ENCODE measurements at places on chromosomes 11 and 22. TPM values are rescaled to one million over a fixed set of nuclear protein-coding genes. Genes with fewer than 3 reads are reported as not detected.

DNA sequence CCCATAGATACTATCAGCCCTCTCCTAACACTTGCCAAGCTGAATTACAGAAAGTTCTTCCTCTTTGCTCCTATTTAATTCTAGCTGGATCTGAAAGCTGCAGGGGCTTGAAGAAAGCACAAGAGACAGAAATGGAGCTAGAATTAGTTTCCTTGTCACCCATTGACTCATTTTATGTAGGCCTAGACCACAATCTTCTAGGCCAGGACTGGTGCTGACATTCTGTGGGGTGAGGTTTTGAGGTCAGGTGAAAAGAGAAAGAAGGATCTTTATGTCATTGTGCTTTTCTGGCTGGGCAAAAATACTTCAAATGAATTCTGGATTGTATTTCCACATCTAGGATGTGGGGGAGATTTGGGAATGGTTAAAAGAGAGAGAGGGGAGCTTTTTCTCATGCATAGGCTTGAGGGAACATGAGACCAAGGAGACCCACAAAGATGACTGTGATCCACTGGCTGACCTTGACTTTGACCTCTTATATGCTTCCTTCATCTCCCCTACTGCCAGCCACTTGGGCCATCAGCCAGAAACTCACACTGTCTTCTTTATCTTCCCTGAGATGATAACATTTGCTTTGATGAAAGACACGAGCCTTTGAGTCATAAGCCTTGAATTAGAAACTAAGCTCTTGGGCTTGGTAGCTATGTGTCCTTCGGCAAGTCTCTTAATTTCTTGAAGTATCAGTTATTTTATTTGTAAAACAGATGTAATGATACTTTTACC, 274.9 kb upstream of the CADM1 start:
- no peak for DNase-seq

DNA sequence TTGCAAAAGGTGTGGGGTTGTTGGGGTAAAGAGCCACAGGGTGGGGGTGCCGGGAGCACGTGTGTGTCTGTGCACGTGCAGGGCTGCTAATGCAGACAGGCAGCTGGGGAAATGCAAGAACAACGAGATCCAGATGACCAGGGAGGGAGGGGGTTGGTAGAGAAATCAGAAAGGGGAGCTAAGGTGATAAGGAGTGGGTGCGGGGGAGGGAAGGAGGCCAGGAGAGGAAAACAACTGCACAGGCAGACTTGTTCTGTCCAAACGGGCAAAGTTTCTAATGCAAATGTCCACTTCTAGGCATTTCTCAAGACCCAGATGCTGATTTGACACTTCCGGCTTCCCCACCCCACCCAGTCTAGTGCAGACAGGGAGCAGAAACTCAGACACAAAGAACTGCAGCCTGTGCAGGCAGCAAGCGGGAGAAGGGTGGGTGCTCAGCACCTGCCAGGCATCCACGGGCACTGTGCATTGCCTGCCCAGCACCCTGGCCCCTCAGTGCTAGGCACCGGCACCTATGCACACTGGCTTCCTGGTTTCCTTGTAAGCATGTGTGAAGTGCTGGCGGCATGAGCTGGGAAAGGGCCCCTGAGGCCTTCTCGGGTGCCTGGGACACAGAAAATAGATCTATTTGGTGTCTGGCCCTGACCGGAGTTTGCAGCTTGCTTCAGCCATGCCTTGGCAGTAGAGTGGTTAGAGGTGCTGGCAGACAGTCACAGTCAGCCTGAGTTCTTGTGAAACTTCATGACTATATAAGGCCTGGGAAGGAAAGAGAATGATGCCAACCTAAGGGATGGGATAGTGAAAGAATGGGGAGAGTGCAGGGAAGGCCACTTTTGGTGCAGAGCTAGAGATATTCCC, 220.1 kb upstream of the SORL1-AS1 start:
- no peak for DNase-seq

GRCh38 chr22:35589071-35589755, 27.9 kb downstream of the MB start:
- no peak for DNase-seq

Gene FOSL1
- total RNA-seq = not detected

DNA sequence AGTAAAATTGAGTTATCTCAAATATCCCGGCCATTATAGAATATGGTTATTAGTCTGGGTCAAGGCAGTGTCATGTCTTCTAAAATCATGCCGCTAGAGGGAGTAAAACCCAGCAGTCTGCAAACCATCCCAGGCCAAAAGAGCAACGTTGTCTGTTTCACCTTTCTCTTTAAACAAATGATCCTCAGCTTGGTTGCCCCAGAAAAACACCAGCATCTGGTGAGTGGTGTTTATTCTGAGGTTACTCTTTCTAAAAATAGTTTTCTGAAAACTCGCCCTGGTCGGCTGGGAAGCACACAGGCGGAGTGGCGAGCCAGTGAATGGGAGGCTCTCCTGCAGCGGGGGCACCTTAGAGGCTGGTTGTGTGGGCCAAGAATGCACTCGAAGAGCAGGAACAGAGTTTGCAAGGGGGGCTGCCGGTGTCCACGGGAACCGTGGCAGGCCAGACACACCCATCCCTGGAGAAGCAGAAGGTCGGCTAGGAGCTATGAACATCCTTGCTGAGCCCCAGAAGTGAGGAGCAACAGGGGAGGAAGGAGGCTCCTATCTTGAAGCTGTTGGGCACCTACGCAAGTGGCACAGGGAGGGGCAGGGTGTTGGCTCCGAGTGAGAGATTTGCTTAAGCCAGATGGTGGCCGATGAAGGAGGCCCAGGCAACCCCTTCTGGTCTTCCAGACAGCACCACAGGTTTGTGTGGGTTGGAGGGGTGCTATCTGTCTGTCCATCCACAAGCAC, 297.1 kb downstream of the ETS1 start:
- DNase-seq = peak; percentile 91

DNA sequence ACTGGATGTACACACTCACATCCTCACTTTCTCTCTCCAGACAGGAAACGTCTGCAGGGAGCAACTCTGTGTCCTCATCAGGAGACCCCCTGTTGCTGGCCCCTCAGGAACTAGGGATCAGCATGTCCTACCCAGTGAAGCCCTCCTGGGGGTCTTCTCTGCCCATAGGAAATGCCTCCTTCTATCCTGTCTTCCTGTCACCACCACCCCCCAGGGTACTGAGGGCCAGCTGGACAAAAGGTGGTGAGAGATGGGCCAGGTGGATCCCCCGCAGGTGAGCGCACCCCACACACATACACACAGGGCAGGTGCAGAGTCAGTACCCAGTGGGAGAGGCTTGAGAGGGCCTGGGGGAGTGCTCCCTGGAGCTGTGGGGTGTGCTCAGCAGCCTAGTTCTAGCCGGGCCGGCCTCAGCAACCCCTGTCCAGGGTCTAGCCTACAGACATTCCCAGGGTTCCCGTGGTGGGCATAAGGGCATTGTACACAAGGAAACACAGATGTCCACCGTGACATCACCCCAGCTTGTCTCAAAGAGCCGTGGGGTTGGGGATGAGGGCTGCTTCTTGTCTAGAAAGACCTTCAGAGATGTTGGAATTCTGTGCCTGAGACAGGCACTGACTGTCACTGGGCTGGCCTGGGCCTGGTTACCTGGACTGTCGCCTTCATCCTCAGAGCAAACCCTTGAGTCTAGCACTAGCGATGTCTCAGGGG, 9.2 kb downstream of the GP1BB start:
- no peak for DNase-seq

DNA sequence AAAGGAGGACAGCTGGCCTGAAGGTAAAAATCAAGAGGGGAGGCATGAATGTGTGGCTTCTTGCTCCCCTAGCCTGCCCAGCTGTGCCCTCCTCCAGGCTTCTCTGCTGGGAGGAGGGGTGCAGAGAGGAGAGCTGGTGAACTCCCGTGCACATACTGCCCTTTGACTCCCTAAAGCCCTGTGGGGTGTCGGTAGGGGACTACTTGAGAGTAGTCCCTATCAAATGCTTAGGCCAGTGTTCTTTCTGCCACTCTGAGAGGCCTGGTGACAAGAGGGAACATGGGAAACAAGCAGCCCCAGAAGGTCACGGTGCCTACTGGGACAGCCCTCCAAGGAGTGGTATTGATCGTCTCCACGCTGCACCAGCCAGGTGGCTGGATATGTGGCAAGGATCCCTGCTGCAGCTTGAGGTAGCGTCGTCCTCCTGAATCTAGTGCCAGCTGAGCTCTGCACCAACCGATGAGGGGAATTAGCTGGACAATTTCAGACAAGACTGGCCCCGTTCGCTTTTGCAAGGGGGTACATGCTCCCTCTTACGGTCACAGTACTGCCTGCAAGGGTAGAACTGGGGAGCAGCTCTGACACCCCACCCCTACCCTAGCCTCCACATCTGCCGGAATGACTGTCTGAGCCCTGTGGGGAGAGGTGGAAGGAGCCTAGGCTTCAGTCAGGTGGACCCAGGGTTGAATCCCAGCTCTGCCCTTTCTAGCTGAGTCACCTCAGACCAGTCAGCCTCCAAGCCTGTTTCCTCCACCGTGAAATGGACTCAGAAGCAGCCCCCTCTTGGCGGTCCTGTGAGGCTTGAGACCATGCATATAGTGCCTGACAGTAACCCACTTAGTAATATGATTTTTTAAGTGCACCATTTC, 17.1 kb upstream of the C11orf96 start:
- DNase-seq = no peak

GRCh38 chr11:129723761-129724162, 91.9 kb upstream of the TMEM45B start:
- DNase-seq = no peak

DNA sequence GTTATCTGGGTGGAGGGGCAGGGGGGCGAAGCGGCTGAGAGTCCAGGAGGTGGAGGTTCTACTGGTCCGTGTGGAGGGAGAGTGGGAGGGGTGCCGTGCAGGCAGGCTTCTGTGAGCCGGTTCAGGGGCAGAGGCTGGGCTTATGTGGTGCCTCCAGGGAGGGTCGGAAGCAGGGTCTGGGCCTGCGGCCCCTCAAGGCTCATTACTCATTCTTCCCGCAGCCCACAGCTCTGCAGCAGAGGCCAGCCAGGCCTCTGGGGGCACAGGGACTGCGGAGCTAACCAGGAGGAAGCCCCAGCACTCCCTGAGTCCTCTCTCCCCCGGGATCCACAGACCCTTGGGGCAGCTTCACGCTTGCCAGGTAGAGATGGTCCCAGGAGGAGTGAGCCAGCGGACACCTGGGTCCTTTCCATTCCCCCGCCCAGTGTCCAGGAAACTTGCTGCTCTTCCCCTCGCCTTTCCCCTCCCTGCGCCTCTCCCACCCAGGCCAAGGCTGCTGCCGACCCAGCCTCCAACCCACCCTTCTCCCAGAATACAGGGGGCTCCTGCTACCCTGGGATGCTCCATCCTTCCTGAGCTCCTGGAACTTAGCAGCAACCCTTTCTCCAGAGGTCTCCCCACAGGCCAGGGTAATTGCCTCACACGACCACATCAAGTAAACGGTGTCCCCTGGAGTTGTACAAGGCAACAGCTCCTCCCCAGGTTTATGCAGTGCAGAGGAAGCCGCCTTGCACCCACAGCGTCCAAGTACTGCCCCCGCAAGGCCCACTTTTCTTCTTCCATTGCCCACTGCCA, 6.3 kb downstream of the NRXN2 start:
- no peak for DNase-seq

- DNase-seq = no peak
Measured at GRCh38 chr11:116420030-116420429, 352.8 kb downstream of the BUD13 start.

DNA sequence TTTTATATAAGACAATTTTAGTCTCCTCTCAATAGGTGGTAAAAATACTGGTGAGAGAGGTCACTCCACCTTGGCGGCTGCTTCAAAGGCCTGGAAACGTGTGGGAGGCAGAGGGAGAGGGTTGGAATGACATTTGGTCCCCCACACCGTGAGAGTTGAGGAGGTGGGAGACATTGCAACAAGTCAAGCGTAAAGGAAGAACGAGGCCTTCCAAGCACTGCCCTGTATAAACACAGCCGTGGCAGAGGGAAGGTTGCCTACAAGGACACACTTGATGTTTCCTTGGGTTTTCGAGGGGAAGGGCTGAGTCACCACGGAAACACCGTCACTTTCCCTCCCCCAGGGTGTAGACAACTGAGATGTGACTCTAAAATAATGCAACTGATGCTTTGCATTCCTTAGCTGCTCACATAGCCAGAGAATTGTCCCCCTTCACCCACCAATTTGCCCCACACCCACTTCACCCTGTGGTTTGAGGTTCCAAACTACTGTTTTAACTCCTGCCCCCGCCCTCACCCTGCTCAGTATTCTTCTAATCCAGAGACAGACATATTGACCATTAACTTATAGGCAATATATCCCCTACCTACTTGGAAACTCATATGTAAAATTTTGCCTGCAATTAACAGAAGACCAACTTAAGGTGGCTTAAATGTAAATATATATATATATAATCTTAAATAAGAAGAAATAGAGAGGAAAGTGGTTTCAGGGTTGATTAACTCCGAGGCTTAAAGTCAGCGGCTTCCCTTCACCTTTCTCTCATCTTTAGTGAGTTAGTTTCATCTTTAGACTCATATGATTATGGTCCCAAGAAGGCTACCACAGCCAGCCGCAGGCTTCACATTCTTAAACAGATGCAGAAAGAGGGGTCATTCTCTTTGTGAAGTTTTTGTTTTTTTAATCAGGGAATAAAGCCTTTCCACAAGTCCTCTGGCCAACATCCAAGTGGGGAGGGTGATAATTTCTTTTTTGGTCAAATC, 54.1 kb upstream of the BDNF start:
- DNase-seq = no peak

DNA sequence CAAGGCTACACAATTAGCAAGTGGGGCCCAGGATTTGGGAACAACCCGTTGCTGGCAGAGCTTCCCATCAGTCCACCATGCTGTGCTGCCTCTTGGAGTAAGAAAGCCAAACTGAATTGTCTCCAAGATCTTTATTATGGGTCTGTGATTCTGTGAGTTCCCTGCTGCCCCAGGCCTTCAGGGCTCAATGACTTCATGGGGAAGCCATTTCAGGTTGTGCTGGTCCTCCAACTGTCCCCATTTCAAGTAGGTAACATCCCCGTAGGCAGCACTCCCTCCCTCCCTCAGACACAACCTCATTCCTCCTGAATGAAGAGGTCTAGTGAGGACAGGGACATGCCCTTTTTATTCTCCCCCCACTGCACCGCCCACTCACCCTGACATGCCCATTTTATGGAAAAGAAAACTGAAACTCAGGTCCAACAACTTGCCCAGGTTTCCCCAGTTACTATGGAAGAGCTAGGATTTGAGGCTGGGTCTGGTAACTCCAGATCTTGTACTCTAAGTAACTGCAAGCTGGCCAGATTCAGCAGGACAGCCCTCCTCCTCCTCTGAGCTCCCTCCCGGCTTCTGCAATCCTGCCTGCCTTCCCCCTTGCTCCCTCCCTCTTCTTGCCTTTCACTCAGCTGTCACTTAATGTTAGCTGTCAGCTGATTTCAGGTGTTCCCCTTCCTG, 8.2 kb upstream of the YWHAH start:
- DNase-seq = no peak

Gene UQCR10
- total RNA-seq = 49.0 TPM

- peak; percentile 74 for DNase-seq
Measured at GRCh38 chr11:76152741-76153570, 53.3 kb downstream of the WNT11 start.

Gene SLC35F2
- total RNA-seq = 9.4 TPM

DNA sequence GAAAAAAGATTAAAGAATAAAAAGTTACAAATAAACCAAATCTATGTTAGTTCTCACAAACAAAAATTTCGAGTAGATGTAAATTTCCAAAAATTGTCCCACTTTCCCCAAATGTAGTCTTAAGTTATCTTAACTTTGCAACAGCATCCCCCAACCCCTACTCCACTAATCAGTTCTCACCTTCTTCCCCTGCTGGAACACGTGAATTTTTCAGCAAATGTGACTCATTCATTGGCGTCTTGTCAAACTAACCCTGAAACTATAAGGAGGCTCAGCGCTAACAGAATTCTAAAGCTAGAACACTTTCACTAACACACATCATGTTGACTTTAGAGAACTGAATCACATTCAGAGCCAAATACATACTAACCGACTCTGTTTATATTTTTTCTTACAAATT, 46.1 kb downstream of the PHF21A start:
- no peak for DNase-seq

Measured in B cell (primary cell).